Keratinocyte (primary cell): ENCODE measurements at places on chromosomes 6 and 20.

DNA sequence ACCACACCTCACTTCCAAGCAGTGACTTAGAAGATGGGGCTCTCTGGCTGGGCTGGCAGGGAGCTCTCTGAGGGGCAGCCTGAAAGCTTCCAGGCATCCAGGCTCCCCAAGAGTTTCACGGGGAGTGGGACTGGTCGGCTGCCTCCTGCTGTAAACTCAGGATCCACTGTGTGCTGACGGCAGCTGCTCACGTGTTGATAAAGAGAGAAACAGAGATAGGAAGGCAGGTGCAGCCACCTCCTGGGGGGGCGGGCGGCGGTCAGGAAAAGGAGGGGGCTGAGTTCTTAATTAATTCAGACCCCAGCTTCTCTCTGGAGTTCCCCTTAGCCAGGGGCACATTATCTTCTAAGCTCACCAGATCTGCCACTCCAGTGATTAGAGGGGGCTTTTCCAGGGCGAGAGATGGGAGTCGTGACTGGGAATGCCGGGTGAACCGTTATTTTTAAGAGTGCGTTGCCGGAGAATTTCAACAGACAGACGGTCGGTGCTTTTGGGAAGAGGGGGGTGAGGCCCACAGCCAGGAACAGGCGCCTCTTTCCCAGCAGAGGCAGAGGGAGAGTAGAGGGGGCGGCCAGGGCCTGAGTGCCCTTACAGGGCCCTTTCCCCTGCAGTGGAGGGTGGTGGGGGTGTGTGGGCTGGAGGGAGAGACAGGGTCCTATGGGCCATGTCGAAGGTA, 70.9 kb downstream of the CD40 start:
- DNase-seq, result no peak

- no peak for DNase-seq
Observed at GRCh38 chr6:133906050-133906449, 17.1 kb downstream of the TCF21 start.

GRCh38 chr6:43953256-43953655, 174.0 kb downstream of the MRPL14 start:
- no peak for DNase-seq

- DNase-seq, result no peak
Observed at GRCh38 chr20:420166-420620, 12.1 kb downstream of the RBCK1 start.

- peak; percentile 17 for DNase-seq
Observed at GRCh38 chr20:45358282-45359068, 4.5 kb upstream of the SYS1 start.

DNA sequence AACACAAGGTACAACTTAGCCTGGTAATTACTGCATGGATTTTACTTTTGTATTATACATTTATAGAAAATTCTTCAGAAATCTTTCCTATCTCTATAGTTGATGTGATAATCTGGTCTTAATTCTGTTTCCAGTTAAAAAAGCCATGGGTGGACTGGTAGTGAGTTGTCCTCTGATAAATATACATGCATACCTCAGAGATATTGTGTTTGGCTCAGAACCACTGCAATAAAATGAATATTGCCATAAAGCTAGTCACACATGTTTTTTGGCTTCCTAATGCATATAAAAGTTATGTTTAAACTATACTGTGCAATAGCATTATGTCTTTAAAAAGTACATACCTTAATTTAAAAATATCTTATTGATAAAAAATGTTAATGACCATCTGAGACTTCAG, 708.6 kb upstream of the MARCKS start:
- DNase-seq, result no peak

DNA sequence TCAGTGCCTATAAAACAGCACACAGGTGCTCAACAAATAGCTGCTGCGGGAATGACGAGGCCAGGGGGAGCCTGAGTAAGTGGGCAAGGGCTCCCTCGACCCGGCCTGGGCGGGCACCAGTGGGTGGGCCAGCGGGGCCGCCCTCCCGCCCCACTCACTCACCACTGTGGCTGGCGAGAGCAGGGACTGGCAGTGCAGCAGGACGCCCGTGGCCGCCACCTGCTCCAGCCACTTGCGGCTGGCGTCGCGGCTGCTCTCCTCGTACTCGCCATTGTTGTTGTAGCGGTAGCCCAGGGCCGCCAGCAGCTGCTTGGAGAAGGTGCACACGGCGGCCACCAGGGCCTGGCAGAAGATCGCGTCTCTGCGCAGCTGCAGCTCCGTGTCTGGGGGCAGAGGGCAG, 191.5 kb downstream of the PREX1 start:
- DNase-seq, result no peak

GRCh38 chr20:48273843-48274242, 488.6 kb upstream of the SULF2 start:
- no peak for DNase-seq

GRCh38 chr6:113893866-113894265, 36.7 kb downstream of the MARCKS start:
- no peak for DNase-seq

DNA sequence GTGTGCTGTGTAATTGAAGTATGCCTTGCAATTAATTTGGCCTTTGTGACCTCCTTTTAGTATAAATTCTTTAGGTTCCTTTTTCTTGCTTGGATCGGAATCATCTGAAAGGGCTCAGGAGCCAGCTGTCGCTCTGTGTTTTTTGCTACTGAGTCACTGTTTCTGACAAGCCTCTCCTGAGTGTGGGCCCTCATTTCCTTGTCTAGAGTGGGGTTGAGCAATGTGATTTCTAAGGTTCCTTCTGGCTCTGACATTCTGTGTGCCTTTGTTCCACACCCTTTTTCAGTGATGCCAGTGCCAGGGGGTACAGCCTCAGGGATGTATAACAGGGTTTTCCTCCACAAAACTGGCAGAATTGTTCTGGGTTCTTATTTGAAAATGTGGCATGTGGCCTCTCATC, 26.5 kb downstream of the DAAM2 start:
- no peak for DNase-seq

GRCh38 chr6:104575536-104575935, 284.2 kb downstream of the HACE1 start:
- no peak for DNase-seq

DNA sequence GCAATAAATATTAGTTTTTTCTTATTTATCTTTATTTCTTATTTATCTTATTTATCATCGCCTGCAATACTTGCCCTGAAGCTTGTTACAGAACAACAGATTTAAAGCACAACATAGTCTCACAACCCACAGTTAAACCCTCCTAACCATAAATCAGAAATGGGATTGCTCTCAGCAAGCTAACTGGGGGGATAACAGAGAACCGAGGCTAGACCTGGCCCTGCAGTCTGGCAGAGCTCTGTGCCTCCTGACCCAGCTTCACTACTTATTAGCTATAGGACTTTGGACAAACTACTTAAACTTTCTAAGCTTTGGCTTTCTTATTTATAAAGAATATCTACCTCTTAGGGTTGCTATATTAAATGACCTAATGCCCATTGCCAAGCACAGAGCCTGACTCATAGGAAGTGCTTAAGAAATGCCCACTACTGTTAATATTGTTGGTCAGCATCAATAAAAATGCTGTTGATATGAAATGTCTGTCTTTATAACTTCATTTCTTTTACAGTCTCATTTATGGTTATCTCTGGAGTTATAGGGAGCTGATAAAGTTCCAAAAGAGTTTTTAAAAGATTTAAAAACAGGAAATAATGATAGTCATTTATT, 87.9 kb upstream of the BEND6 start:
- DNase-seq, result no peak

DNA sequence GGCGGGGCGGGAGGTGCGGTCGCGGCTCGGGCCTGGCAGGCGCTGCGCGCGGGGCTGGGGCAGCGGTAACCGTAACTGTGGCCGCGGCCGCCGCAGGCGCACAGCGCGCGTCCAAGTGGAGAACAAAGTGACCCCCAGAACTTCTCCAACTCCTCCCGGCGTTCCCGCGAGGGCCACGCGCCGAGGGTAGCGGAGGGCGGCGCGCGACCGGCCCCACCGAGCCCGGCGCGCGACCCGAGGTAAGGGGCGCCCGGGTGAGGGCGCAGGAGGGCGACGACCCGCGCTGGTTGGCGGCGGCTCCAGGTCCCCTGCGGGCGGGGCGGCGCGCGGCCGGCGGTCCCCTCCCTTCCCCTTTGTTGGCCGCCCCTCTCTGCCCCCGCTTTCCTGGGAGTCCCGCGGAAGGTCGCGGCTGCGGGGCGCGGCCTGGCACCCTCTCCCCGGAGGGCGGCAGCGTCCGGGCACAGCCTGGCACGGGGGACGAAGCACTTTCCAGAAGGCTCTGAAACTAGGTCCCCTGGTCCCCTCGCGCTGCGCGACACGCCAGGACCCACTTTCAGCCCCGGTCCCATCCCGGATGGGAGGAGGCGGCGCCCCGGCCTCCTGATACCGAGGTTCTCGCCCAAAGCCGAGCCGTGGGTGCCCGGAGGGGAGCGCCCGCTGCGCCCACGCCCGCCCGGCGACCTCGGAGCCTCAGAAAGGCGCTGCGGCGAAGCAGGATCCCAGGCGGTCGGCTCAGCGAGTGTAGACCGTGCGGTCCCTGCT, at the start of gene TIAM2:
TSS of gene TIAM2 (plus strand) at position 62 of the 762 bp plus-strand sequence. CDS start 133,909 bp downstream, outside the sequence.
- no peak for DNase-seq

DNA sequence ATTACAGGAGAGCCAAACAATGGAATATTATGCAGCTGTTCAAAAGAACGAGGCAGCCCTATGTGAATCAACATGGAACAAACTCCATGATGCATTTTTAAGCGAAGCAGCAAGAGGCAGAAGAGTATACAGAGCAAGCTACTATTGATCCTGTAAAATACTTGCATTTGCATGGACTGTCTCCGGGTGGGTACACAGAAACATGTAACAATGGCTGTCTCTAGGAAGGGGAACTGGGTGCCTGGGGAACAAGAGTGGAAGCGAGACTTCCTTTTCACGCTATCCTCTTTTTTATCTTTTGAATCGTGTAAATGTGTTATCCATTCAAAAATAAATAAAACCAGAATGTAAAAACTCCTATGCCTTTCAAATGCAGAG, 93.3 kb upstream of the SIRPA start:
- no peak for DNase-seq

DNA sequence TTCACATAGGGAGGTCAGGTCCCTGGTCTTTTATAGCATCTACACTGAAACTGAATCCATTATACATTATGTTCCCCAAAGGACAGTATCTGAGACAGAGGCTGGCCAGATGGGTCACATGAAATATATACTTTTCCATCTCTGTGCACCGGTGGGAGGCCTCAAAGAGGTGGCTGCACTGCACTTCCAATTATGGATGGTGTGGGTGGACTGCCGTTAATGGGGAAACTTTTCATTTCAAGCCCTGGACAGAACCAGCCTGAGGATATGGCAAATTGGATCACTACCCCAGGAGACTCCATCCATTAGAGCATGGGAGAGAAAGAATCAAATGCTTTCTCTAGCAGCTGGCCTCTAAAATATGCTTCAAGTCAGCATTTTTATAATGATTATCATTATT, 280.5 kb upstream of the OPRM1 start:
- DNase-seq, result no peak

DNA sequence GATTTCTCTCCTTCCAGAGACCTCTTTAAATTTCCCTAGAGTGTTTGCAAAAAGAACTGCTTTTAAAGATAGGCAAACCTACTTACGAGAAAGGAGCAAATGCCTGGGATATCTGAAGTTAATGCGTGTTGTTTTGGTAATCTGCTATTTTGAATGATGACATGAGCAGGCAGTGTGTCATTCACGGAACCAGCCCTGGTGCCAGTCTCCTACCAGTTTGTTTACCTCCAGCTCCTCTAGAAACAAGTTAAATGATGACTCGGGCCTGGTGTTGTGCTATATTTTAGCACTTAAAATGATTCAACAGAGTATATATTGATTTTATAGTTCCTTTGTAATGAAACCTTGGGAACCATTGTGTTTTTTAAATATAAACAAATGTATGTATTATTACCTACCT, 41.1 kb upstream of the MAP3K4 start:
- peak; percentile 30 for DNase-seq

- DNase-seq, result no peak
Observed at GRCh38 chr6:137926985-137927384, 59.9 kb downstream of the TNFAIP3 start.

GRCh38 chr20:50478162-50478990, 31.8 kb upstream of the PTPN1 start:
- DNase-seq, result no peak

- no peak for DNase-seq
Observed at GRCh38 chr6:34115403-34115795, 30.5 kb downstream of the GRM4 start.

DNA sequence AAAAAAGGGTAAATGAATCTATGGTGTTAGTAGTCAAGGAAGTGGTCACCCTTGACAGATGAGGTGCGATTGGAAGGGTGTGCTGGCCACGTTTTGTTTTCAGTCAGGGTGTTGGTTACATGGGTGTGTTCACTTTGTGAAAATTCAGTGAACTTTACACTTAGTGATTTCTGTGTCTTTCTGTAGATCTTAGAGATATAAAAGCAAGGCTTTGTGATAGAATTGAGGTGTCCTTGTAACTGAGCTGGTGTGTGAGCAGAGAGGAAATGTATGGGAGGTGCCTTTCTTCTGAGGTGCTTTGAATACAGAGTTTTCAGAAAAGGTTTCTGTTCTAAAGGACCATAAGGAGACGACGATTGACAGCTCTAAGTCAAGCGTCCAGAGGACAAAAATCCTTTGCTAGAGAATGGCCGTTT, 90.5 kb downstream of the SAMD3 start:
- no peak for DNase-seq

DNA sequence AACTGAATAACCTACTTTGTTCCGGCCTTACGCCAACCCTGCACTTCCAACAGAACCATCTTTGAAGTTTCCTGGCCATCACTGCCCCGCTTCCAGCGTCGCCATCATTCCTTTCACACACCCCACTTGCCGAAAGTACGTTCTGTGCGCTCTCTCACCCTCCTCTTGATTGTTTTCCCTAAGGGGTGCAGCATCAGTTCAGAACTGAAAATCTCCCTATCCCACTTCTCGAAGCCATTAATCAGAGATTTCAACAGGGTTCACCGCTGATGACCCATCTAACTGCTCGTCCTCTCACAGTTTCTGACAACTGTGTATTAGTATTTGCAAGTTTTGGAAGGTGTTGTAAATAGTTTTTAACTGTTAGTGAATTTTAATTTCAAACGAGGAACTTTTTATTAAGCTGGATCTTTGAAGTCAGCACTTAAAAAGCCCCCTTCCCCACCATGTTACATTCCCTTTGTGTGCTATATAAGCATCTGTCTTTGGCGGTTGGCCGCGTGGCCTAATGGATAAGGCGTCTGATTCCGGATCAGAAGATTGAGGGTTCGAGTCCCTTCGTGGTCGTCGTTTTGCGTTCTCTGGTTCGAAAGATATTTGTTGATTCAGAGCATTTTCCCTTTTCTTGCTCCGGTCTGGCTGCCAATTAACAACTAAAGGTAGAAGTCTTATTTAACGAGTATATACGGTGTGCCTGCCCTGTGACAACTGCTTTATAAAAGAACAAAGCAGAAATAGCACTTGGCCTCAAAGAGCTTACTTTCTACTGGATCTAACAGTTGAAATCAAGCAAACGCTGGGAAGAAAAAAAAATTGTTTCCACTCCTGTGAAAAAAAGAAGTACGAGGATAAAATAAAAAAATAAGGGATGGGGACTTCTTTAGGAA, 42.6 kb downstream of the TRIM27 start:
- no peak for DNase-seq

DNA sequence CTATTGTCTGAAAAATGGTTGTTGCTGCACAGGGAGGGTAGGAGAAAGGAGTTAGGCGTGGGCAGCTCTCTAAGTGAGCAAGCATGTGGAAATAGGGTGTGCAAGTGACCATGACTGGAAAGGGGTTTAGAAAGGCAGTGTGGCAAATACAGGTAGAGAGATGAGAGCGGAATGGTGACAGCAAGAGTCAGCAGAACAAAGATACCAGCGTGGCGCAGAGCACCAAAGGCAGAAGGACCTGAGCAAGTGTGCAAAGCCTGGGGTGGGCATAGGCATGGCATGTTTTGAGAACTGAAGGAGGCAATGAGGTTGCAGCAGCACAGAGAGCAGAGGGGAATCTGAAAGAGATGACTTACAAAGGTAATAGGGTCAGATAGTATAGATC, 17.0 kb downstream of the RNF217 start:
- DNase-seq, result no peak

- no peak for DNase-seq
Observed at GRCh38 chr20:15364781-15365180, 1027.4 kb upstream of the FLRT3 start.
